ENCODE measurements at places on chromosomes 11 and 22.
A peak's percentile ranks its signal among the peaks of the same experiment; 100 is the strongest.

DNA sequence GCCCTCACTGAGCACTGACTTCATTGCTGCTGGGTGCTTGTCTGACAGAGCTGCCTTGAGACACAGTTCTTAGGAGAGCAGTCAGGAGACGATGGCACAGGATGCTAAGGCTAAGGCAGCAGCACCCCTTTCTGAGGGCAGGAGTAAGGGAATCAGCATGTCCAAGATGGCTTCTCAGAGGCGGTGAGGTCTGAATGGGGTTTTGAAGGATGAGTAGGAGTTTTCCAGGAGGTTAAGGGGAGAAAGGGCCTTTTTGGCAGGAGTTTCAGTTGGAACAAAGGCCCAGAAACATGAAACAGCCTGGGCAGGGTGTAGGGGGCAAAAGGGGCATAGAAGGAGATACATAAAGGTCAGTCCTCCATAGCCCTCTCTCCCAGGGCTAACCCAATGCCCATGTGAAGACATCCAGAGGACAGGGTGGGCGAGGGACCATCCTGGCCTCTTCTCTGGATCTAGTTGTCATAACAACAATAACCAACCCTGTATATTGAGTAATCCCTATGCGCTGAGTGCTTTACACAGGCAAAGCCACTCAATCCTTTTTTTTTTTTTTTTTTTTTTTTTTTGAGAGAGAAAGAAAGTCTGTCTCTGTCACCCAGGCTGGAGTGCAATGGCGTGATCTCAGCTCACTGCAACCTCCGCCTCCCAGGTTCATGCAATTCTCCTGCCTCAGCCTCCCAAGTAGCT is 19.0 kb downstream of the CYTH4 start:
- DNase-seq: no peak

GRCh38 chr11:45761659-45762058 is 43.3 kb upstream of the SLC35C1 start:
- DNase-seq: no peak

DNA sequence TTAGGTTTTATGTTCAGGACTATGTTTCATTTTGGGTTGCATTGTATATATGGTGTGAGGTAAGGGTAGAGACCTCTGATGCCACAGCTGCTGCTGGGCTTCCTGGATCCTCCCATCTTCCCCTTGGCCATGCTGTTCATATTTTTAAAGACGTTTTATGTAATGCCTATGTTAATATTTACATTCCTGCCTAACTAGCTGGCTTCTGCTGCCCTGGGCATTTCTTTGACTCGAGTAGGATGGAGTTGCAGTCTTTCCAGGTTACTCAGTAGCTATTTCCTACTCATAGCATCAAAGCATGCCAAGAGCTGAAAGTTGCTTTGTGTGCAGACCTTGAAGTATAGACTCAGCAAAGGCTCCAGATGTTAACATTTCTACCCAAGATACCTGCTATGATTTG is 220.5 kb upstream of the CADM1 start:
- peak; percentile 25 for DNase-seq

DNA sequence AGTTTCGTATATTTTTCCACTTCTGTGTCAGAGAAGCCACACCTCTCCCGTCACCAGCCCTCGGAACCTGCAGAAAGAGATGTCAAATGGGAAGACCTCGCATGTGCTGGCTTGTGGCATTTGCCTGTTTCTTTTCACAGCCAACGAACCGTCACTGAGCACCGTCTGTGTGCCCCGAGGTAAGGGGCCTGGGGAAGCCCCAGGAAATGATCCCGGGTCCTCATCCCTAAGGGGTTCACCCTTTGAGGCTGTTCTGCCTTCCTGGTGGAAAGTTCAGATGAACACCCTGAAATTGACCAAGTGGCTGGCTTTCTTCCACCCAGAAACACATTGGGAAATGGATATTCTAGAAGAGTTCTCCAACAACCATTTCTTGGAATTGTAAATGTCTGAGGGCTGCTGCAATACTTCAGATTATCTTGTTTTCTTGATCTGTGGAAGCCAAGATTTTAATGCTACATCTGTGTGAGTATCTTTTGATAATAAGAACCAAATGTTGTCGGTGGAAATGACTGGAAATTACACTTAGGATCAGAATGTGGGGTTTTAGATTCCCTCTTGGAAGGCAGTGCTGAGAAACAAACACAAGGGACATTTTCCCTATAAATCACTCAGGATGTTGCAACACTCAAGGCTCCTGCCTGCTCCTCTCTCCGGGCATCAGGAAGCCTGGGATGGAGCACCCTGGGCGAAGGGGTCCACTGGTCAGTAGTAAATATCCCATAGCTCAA is 37.6 kb downstream of the RIBC2 start:
- DNase-seq: peak; percentile 88

GRCh38 chr22:46635756-46636155 is 15.6 kb downstream of the GRAMD4 start:
- DNase-seq: no peak

- peak; percentile 56 for DNase-seq
Observed at GRCh38 chr11:9895006-9895405, 231.1 kb downstream of the SWAP70 start.

DNA sequence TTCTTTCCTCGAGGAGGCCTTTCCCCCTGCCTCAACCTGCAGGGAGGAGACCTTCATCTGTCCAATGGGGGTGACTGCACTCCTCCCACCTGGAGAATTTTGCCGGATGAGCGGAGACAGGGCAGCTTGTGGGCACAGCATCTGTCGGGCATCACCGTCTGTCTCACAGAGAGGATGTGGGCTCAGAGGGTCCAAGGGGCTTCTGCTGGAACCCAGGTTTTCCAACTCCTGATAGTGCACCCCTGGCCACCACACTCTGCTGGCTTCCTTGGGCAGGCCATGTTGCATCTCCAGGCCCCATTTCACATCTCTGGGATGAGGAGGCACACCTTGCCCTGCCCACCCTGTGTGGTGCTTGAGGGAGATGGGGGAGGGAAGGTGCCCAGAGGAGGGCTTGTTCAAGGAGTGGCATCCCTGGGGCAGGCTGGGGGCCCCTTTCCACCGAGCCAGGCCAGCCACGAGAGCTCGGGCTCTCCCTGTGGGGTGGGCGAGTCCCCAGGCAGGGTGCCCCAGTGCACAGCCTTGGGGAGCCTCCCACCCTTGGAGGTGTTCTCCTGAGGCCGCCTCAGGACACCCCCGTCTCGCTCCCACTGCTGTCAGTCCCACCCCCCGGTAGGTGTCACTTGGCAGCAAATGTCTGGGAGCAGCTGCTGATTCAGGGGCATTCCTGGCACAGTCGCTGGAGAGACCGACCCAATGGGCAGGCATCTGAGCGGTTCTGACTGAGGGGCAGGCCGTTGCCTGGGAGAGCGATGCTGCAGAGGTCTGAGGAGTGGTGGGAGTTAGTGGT is 84.2 kb downstream of the MORC2 start:
- DNase-seq: no peak

- no peak for DNase-seq
Observed at GRCh38 chr11:117034901-117035300, 63.3 kb downstream of the SIK3 start.

- DNase-seq: peak; percentile 96
Observed at GRCh38 chr11:86696004-86696403, 23.6 kb upstream of the ME3 start.

- no peak for DNase-seq
Observed at GRCh38 chr22:47442821-47443220, 680.4 kb downstream of the TBC1D22A start.

- no peak for DNase-seq
Observed at GRCh38 chr11:46778416-46778815, 59.4 kb downstream of the F2 start.

DNA sequence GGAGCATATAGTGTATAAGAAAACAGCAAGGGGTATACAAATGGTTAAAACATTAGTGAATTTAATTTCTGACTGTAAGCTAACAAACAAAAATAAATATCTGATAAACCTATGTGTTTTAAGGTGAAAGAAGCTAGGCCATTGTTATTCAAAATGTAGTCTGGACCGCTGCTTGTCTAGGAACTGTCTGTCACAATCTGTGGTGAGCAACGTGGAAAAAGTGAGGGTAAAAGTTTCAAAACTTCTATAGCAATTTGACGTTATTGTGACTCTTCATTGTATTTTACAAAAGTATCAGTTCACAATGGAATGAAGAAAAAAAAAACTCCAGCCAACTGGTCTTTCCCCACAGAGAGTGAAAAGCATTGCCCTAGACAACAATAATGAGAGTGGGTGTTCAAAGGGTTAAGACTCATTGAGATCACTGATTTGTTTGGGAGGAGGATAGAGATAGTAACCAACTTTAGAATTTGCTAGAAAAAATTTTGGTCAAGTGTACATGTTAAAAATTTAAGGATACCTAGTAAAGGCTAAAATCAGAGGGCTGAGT is 79.1 kb downstream of the UVRAG start:
- DNase-seq: no peak

GRCh38 chr22:38467904-38468442 is at the start of gene KDELR3:
TSS of gene KDELR3 (plus strand) at chr22:38468096. CDS start at chr22:38468234, 138 bp downstream.
- peak; percentile 83 for DNase-seq

DNA sequence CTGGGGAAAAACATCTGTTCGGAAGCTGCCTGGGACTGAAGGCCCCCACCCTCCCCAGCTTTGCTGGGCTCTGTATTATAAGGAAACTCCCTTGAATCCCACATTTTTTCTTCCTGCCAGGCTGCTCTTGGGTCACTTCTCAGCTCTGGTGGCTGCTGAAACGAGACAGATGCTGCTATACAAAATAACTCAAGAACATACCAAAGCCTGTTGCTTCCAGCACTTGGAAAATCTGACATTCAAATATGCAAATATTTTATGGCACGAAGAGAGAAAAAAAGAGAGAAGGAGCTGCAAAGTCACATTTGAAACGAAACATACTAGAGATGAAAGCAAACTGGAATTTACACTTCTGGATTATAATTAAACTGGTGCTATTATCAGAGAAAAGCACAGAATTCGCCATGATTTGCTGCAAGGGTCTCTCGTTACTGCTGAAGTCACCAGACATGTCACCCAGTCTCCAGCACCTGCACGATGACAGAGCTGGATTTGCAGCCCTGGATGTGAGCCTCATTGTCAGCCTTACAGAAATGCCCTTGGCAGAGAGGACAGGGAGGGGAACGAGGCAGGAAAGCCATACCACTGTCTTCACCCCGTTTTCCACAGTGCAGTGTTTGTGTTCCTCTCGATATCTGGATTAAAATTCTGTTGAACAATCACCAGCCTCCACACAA is 47.9 kb upstream of the IGSF9B start:
- DNase-seq: no peak

GRCh38 chr22:39897841-39898240 is 3.0 kb upstream of the GRAP2 start:
- no peak for DNase-seq

DNA sequence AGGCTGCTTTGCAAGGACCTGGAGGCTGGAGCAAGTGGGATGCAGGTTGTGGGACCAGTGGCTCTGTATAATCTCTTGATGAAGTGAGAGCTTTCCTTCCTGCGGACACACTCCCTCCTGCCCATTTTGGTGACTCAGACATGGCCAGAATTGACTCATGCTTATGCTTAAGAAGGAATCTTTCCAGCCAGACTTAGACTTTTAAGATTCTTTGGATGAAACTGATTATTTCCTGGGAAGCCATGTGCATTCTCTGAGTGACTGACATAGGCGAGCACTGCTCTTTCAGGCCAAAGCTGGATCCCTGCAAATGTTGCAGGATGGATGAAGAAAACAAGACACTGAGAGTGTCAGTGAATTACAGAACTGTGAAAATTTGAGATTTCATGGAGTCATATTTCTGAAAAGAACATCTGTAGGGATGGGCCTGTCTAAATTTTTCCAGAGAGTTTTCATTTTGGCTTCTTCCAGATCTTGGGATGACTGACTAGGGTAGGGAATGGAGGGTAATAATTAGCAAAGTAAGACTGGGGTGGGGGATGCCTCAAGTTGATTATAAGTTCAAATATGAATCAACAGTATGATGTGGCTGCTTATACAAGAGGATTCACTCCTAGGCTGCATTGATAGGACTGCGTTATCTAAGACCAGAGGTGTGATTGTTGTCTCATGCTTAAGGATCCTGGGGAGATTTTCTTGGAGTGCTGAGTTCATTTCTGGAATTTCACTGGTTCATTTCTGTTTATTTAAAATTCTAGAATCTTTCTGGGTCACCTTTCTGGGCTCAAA is 195.8 kb downstream of the HIPK3 start:
- peak; percentile 88 for DNase-seq

DNA sequence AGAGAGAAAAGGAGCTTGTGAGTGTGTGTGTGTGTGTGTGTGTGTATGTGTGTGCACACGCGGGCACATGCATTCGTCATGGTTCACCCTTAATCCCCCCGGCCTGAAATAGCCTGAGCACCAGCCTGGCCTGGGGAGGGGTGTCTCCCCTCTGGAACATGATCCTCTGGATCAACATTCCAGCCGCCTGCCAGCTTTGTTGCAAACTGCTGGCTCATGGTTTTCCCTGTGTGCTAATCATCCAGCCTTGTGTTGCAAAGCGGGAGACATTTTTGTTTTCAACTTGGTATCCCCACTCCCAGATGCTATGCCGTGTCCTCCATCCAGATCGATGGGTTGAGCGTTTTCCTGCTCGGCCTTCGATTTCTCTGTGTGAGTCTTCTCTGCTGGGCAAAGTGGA is 94.3 kb downstream of the FEZ1 start:
- DNase-seq: no peak

GRCh38 chr22:43185860-43186261 is 1.1 kb downstream of the TTLL12 start:
- DNase-seq: peak; percentile 49

- no peak for DNase-seq
Observed at GRCh38 chr11:31649129-31649966, 139.8 kb downstream of the ELP4 start.

DNA sequence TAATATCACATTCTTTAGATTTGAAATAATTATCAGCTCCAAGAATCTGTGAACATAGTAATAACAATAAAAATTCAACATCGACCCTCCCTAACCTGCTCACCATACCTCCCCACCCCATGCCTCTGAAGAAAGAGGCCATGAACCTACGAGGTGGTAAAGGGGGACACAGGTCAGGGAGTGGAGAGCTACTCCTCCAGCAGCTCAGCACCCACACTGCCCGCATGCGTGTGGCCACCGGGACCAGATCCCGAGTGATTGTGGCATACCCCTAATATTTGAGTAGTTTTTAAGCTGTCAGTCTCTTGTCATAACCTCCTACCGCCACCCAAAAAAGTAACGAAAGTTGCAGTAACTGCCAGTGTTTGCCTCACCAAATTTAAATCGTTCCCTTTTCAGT is 16.8 kb upstream of the ADSL start:
- no peak for DNase-seq

- DNase-seq: no peak
Observed at GRCh38 chr11:61406067-61406466, 13.7 kb downstream of the TMEM216 start.

- no peak for DNase-seq
Observed at GRCh38 chr11:57622263-57622662, 24.8 kb downstream of the SERPING1 start.

GRCh38 chr22:45397806-45398205 is 15.6 kb downstream of the SMC1B start:
- DNase-seq: no peak

DNA sequence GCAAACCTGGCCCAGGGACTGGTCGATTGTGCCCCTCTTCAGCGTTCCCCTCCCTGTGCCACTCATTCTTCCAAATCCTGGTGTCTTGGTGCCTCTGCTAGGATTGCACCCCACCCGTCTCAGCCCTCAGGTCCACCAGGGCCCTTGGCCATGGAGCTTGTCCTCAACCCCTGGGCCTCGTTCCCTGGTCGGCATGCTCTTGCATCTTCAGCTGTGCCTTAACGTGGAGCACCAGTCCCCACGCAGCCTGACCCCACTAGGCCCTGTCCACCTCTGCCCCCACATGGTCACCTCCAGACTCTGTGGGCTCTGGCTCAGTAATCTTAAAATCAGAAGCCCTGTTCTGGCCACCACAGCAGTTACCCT is 61.1 kb downstream of the OSBP2 start:
- DNase-seq: no peak

GRCh38 chr11:120231963-120232362 is 8.0 kb upstream of the POU2F3 start:
- no peak for DNase-seq
